ENCODE measurements at places on chromosomes 13 and 19.

- no peak for DNase-seq
These were observed 5.2 kb upstream of the REXO1 start for GRCh38 chr19:1853295-1854038.

GRCh38 chr19:7851623-7852500, 21.8 kb downstream of the EVI5L start:
- DNase-seq = no peak

DNA sequence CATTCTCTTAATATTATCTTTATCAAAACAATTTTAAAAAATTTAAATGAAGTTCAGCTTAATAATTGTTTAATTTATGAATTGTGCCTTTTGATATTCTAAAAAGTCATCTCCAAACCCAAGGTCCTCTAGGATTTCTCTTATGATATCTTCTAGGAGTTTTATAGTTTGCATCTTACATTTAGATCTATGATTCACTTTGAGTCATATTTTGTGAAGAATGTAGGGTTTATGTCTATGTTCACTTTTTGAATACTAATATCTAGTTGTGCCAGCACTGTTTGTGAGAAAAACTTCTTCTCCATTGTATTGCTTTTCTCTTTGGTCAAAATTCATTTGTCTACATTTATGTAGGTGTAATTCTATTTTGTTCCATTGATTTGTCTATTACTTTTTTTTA, 1068.4 kb upstream of the SPRY2 start:
- DNase-seq = no peak

DNA sequence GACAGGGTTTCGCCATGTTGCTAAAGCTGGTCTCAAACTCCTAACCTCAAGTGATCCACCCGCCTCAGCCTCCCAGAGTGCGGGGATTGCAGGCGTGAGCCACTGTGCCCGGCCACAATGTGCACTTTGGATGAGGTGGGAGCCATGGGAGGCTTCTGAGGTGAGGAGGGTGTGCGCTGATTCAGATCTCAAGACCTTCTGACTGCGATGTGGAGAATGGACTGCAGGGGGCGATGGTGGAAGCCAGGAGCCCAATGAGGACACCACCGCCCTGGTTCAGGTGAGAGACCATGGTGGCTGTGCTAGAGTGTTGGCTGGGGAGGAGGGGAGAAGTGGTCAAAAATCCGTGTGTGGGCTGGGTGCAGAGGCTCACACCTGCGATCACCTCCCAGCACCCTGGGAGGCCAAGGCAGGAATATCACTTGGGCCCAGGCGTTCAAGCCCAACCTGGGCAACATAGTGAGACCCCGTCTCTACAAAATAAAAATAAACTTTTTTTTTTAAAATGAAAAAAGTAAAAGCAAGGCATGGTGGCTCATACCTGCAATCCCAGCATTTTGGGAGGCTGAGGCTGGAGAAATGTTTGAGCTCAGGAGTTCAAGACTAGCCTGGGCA, 5.6 kb downstream of the INAFM1 start:
- no peak for DNase-seq

- DNase-seq = no peak
These were observed 51.2 kb downstream of the TSHZ3 start for GRCh38 chr19:31297991-31298390.

- no peak for DNase-seq
These were observed 661 bp downstream of the FREM2 start for GRCh38 chr13:38687246-38688229.

GRCh38 chr13:78610381-78610883, 7.1 kb upstream of the POU4F1 start:
- no peak for DNase-seq

Data from Panc1 (cell line).